Kidney epithelial cell (primary cell): ENCODE measurements at places on chromosomes 7 and 10.
A peak's percentile ranks its signal among the peaks of the same experiment; 100 is the strongest.

- DNase-seq: no peak
Measured at GRCh38 chr7:147611431-147611830, 979.1 kb upstream of the C7orf33 start.

DNA sequence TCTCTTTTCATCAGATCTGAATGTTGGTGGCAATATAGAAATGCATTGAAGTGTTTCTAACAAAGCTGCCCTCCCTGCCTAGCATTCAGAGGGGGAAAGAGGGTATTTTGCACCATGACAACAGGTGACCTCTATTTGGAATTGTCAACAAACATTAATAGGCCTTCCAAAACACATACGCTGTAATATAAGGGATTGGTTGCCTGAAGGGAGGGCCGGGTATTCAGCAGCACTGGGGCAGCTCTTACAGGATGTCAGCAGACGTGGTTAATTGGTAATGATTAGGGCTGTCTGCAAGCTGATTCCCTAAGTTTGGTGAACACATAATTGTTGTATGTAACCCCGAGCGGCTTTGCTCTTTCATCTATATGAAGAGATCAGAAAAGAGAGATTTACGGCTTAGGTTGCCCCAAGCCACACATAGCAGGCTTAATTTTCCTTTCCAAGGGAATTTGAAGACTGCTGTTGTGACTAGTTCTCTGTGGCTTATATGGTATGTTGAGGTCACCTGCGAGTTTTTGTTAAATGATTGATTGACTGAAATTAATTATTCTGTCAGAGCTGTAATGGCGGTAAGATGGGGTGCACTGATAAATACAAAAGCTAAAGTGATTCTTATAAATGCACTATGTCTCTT, 759.3 kb downstream of the LRMDA start:
- DNase-seq: no peak

DNA sequence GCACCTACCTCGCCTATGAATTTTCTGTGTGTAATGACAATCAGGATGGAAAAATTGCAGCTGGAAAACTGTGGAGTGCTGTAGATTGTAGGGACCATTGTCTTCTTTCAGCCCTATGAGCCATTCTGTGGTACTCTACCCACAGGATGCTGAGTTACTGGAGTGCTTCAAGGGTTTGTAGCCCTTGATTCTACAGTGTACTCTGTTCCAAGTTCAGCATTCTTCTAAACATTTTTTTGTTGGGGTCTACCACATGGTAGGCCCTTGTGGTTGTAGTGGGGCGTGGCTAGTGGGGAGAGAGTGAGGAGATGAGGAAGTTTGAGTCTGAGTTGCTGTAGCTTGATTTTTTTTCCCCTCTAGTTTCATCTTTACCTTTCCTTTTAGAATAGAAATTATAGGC, 33.5 kb downstream of the REEP3 start:
- DNase-seq: peak; percentile 84

DNA sequence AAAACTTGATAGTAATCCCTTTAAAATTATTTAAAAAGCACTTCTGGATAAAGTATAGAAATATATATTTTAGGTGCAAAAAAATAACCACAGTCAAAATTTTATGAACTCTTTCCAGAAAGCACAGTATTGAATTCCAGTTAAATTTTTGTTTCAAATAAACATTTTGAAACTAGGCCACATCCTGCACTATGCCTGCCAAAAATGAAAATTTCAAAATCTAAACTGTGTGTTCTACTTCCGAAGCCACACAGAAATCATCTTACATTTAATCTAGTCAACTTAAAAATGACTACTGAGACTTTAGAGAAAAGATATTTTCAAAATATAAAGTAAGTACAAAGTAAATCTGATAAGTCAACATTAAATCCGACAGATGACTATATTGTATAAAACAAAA, 50.0 kb downstream of the MAGI2 start:
- no peak for DNase-seq

GRCh38 chr7:91185771-91186170, 78.5 kb upstream of the FZD1 start:
- DNase-seq: no peak

DNA sequence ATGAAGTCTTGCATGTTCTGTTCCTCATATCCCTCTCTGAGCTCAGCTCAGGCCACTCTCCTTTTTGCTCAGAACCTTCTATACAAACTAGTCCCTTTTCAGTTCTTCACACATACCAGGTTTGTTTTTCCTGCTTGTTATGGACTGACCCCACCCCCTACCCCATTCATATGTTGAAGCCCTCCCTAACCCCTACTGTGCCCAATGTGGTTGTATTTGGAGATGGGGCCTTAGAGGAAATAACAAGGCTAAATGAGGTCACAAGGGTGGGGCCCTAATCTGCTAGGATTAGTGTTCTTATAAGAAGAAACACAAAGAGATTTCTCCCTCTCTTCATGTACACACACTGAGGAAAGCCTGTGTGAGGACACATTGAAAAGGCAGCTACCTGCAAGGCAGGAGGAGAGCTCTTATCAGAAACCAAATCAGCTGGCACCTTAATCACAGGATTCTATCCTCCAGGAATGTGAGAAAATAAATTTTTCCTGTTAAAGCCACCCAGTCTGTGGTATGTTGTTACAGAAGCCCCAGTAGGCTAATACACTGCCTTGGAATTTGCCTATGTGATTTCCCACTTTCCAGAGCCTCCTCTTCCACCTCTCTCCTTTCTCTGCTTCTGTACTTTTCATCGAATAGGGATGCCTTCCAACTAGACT, 67.3 kb upstream of the DNAJB12 start:
- no peak for DNase-seq

GRCh38 chr10:5447056-5447455, 34.7 kb downstream of the NET1 start:
- DNase-seq: no peak

- no peak for DNase-seq
Measured at GRCh38 chr10:110865186-110865808, 6.4 kb upstream of the PDCD4 start.

GRCh38 chr7:27600247-27600646, 62.4 kb downstream of the HIBADH start:
- no peak for DNase-seq
